ENCODE measurements at places on chromosomes 12 and 14.

DNA sequence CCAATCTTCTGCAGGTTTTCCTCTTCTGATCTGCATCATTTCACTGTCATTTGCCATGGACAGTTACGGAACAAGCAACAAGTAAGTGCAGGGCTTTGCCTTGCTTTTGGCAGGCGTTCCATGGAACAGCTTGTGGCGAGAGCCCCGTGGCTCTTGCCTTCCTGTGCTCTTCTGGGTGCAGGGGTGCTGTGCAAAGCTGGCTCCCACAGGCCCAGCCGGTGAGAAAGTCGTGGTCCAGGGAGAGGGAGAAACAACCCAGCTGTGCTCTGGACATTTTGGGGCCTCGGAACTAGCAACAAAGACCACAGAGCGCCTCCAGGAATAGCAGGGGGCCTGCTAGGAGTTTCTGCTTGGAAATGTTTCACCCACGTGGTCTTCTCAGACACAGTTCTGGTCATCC is 164.7 kb downstream of the ADGRD1 start:
- no peak for DNase-seq

DNA sequence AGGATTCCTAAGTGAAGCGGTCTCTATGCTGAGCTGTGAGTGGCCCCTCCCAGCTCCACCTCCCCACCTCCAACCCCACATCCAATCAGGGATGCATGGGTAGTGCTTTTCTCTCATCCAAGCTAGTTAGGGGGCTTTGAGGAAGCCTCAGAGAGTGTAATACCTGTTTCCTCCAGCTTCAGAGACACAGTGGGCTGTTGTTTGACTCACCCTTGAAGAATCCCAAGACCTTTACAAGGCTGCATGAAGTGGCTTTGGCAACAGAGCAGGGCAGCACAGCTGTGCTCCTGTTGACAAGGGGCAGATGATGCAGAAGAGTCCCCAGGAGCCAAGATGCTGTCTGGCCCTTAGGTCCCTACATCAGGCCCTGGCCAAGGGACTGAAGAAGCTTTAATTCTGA is 27.1 kb upstream of the CLMN start:
- DNase-seq, result no peak

DNA sequence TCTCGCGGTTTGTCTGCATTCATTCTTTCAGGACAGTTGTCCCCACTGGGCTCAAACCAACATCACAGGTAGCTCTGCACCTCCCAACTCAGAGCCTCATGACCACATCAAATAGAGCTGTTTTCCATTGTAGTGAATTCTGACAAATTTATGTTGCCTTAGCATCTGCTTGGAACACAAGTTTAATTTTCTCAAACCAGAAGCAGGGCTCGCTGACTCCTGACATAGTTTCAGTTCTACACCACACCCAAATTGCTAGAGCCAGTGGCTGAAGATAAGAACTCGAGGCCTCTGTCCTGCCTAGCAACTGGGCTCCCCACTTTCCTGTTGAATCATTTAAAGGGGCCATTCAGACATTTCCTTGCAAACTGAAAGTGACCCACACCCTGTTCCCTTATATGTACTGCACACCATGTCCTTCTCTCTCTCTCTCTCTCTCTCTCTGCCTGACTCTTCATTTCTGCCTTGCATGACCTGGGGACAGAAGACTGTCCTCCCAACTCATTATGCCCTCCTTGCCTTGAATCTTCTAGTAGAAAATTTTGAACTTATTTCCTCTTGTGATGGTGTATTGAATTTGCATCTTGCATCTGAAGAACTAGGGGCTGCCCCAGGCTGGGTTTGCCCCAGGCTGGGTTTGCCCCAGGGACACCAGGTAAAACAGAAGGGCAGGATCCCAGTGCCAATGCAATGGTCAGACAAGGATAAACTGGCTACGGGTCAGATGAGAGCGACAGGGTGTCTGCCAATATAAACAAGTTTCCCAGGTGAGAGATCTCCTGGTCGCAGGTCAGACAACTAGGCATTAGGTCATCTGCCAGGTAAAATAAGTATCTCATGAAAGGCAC is 9.7 kb upstream of the WSCD2 start:
- no peak for DNase-seq

DNA sequence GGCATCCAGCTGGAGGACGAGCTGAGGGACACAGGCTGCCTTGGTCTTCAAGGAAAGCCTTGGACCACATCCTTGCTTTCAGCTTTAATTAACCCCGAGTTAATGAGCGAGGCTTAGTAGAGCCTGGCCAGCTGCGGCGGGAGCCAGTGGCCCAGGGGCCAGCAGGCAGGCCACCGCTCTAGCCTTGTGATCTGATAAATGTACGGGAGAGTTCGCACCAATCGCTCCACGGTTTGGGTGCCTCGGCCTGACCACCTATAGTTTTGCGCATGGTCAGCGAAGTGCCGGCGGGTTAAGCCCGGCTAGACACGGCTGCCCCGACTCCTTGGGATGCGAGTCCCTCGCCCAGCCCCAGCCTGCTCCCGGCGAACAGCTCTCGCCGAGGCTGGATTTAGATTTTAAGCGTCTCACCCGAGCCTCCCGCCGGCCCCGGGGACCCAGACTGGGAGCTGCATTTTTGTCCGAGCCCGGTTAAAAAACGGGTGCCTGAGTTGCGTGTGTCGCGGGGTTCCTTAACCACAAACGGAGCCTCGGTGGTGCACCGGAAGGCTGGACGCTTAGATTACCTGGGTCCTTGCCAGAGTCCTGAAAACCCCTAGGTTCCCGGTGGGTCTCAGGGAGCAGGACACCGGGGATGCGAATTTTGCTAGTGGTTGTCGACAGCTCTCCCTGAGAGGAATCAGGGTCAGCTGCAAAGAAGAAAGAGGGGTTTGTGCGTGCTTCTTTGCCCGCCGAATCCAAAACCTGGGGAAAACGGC is 2.9 kb upstream of the HOXC12 start:
- DNase-seq, result no peak

GRCh38 chr12:100453951-100454350 is 19.7 kb upstream of the NR1H4 start:
- no peak for DNase-seq

DNA sequence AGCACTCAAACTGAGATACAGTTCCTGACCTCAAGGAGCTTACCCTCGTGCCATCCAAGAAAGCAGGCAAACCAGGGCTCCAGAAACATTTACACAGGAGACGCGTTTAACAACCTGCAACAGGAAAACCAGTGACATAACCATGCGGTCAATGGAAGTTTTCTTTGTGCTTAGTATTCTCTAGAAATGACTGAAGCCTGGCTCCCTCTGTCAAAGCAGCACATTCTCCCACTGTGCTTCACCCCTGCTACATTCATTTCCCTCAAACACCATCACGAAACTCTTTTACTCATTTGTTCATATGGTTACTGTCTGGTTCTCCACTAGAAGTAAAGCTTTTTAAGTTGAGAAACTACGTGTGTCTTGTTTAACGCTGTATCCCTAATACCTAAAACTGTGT is 161.3 kb upstream of the CCND2 start:
- no peak for DNase-seq

DNA sequence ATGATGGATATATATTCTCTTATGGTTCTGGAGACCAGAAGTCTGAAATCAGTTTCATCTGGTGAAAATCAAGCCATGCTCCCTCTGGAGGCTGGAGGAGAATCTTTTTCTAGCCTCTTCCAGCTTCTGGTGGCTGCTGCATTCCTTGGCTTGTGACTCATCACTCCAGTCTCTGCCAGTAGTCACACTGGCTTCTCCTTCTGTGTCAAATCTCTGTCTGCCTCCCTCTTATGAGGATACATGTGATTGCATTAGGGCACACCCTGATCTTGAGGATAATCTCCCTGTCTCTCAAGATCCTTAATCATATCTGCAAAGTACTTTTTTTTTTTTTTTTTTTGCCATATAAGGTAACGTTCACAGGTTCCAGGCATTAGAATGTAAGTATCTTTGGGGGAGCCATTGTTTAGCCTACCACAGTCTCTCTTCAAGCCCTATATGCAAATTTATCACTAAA is 17.7 kb downstream of the DNAL1 start:
- DNase-seq, result peak; percentile 39

DNA sequence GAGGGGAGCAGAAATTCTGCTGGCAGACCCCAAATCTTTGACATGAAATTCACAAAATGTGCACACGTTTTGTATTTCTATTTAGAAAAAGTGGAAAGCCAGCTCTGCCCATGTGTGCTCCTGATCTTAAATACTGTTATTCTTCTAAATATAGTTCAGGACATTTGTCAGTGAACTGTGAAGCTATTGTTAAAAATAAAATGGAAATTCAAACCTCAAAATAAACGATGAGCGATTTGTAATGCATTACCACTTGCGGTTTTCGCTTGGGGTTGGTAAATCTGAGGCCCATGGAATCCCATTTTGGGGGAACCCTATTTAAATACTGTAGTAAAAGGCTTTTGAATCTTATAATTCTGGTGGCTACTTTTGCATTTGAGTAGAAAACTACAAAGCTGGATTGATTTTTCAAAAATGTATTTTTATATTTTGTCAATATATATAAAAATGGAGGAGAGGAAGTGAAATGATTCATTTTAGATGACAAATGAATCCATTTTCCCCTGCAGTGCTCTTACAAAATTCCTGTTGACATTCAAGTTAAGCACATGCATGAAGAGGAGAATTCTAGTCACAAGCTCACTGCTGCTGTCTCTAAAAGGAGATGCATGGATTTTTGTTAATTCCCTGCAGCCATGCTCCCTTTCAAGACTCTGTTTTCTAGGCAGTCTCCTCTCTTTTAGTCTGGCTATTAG is 47.1 kb downstream of the FLRT2 start:
- DNase-seq, result no peak

- no peak for DNase-seq
These were observed 117.7 kb upstream of the RPL10L start for GRCh38 chr14:46769292-46769691.

- DNase-seq, result no peak
These were observed 17.0 kb downstream of the SSPN start for GRCh38 chr12:26212396-26212795.

GRCh38 chr12:54196396-54196795 is 7.6 kb upstream of the SMUG1 start:
- no peak for DNase-seq

- DNase-seq, result no peak
These were observed 89.2 kb downstream of the BCL2L14 start for GRCh38 chr12:12159988-12160387.

DNA sequence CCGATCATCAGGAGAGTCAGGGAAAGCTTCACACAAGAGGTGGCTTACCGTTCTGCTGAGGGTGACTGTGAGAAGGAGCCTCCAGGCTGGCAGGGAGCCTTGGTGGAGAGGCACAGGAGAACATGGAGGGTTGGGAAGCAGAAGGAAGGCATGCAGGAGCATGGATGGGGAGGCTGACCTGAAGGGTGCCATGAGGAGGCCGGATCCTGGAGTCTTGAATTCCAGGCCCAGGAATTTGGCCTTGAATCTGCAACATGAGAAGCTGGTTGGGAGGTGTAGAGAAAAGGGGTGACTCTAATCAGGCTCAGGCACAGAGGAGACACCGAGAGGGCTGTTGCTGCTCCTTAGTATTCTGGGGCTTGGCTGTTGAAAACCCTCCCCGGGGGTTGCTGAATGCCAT is 130.2 kb downstream of the PELI2 start:
- no peak for DNase-seq

DNA sequence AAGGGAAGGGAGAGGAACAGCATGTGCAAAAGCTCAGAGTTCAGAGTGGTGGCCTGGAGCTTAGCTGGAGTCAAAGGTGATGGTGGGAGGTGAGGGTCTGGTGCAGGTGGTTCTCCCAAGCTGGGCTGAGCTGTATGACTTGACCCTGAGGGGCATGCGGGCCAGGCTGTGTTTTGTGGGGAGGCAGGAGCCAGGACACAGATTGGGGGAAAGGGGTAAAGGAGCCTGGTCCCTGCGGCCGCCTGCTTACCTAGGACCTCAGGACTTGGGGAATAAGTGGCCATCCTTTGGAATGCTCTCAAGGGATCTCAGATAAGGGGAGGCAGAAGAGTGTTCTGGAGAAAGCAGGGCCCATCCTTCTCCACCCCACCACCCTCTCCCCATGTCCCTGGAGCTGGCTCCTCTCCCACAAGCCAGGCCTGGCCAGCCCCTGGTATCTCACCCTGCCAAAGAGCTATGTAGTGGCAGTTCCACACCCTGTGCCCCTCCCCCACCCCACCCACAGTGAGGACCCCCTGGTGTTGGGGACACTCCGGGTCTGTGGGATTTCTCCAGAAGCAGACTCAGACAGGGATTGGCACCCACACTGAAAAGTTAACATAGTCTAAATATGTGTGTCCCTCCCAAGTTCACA is 19.9 kb upstream of the CEP170B start:
- DNase-seq, result no peak

GRCh38 chr14:39266525-39266870 is 32.8 kb downstream of the MIA2 start:
- DNase-seq, result no peak

GRCh38 chr14:56172571-56172971 is 54.4 kb downstream of the PELI2 start:
- no peak for DNase-seq

DNA sequence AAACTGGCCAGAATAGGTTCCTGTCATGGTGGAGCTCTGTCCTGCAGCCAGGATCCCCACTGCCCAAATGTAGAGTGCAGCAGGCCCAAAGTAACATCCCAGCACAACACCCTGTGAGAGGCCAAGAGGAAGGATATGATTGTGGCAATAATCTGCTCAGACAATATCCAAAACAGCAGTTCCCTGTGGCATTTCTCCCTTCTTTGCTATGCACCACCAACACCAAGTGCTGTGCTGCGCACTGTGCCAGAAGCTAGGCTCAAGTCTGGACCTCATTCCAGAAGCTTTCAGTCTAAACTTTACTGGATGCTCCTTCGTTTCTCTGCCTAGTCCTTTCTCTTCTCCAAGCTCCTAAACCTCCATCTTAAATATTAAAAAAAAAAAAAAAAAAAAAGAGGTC is 33.4 kb downstream of the SLC11A2 start:
- no peak for DNase-seq

GRCh38 chr14:60106339-60106738 is 14.6 kb downstream of the PCNX4 start:
- DNase-seq, result no peak

DNA sequence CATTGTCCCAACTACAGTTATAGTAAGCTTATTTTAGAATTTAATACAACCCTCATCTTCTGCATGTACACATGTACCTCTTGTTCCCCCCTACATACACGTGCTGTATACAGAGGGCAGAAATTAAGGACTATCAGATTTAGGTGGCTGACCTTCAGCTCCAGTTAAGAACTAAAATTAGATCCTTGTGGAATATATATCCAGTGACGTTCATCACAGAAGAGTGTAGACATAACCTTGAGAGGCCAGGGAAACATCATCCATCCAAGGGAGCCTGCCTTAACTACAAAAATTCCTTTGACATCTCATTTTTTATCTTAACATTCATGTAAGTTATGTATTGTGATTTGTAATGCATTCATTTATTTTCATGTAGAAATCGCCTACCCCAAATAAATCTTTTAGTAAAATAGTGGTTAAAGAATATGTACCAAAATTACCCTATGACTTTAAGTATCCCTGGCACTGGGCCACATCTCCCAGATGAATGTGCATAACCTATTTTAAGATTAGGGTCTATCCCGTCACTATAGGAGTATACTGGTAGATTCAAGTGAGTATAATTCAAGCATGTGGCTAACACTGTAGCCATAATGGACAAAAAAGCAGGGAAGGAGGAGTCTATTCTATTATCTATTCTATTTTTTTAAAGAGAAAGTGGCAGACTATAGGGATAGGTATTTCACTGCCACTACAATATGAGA is 27.5 kb downstream of the RIC8B start:
- DNase-seq, result no peak

- DNase-seq, result no peak
These were observed 30.6 kb downstream of the CLECL1 start for GRCh38 chr12:9702255-9702654.
